ENCODE measurements at places on chromosomes 2 and 18.

DNA sequence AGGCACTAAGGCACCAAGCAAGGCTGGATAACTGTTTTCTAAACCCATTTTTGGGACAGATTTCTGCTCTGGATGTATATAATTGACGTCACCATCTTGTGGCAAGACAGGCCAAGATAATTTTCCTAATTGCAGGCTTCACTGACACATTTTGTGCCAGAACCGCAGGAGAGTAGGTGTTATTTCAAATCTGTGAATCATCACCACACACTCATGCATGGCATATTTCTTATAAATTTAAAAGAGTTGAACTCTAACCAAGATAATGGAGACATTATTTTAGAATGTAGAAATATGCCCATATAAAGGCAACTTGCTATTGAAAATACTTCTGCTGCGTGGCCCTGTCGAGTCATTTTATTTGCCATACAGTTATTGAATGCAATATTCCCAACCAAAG is 68.3 kb upstream of the ACYP2 start:
- no peak for DNase-seq

- no peak for DNase-seq
Observed at GRCh38 chr2:147171941-147172340, 672.9 kb upstream of the ACVR2A start.

DNA sequence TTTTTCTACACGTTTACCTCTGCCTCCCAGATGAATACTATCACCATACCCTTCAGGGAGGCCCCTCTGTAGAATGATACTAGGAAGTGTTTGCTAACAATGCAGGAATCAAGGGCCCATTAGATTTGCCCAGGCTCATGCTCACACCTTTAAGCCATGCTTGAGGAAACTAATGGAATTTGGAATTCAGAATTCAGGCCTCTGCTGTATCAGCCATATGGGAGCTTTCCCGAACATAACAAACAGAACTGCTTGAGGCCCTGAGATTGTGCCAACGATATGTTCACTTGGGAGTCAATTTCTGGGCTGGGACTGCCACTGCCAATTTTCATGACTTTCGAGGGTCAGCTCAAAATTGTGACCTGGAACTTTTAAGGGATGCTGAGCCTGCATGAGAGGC is 282.5 kb downstream of the CLIP4 start:
- no peak for DNase-seq

GRCh38 chr18:61093965-61094364 is 239.3 kb upstream of the CDH20 start:
- no peak for DNase-seq

- DNase-seq, result no peak
Observed at GRCh38 chr2:63051042-63051794, 588 bp downstream of the OTX1 start.

DNA sequence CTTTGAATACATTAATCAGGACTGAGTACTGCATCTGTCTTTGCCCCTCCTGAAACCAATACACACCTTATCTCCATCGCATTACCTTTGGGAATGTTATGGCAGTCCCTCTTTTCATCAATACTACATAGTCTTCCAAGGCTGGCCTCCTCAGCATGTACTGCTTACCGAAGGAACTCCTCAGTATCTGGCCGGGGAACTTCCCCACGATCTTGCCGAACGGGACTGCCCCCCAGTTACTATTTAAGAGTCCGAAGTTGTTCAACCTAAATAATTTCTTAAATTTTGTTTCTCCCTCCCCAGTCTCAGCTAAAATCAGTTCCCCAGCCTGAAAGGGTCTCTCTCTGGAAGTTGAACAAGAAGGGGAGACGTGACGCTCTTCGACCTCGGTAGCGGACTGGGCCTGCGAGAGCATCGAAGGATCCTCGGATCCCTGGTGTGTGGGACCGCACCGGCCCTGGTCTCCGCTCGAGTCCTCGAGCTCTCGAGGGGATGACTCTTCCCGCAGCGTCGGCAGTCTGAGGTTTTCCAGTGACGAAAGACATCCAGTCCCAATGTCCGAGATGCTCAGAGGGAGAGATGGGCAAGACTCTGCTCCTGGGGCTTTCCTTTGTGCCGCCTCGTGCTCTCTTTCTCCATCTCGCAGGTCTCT is 489 bp downstream of the TRMT61B start:
- DNase-seq, result no peak

- no peak for DNase-seq
Observed at GRCh38 chr2:183868153-183868552, 730.2 kb upstream of the ZNF804A start.

GRCh38 chr2:23589739-23590138 is 204.8 kb downstream of the KLHL29 start:
- no peak for DNase-seq

DNA sequence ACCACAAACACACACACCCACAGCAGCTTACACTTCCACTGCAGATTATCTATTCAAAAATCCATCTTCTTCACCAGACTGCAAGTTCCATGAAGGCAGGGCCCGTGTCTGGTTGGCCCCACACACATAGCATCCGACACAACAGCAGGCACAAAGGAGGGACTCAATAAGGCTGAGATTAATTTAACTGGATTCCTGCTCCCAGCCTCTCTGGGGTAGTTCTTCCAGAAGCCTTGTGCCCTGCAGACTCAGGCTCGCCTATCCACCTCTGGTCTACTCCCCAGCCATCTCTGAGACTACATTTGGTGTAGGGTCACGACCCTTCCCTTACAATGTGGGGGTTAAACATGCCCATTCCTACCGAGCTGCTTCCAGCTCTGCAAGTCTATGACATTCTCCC is 57.7 kb downstream of the TRABD2A start:
- DNase-seq, result no peak
